ENCODE measurements at places on chromosomes 3 and 15.

DNA sequence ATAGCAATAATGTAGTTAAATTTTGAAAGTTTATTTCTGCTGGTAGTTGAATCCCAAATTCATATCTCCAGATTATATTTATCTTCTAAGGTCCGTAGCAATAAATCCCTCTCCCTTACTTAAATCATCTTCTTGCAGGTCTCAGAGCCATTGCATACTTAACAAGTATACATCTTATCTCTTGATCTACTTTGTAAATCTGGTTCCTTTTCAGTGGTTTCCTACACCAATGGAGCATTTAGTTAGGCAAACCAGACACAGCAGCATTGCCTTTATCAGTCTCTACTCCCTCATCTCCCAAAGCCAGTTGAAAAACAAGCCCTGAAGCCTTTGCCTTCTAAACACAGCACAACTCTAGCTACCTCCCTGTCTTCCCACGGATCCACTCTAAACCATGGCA is 440.9 kb downstream of the CNTN6 start:
- DNase-seq = no peak

DNA sequence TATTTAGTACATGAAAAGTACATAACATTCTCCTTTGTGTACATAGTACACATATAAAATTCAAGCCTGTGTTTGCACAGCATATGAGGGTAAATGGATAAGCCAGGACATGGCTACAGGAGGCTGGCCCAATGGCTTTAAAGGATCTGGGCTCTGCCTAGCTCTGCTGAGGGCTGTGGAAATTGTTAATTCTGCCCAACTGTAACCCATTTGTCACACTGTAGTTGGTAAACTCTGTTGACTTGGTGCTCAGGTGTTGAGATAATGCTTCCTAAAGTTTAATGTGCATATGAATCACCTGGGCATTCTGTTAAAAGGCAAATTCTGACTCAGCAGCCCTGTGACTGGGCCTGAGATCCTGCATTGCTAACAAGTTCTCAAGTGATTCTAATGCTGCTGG is 196.5 kb upstream of the ZPLD1 start:
- DNase-seq = no peak

DNA sequence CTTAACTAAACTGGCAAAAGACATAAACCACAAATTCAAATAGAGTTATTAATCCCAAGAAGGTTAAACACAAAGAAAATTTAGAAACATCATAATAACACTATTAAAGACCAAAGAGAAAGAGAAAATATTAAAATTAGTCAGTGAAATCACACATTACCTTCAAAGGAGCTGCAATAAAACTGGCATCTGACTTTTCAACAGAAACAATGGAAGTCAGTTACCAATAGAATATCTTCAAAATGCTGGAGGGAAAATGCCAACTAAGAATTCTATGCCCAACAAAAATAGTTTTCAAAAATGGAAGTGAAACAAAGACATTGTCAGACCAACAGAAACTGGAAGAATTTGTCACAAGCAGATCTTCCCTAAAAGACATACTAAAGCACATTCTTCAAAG is 68.7 kb upstream of the RNF7 start:
- no peak for DNase-seq

DNA sequence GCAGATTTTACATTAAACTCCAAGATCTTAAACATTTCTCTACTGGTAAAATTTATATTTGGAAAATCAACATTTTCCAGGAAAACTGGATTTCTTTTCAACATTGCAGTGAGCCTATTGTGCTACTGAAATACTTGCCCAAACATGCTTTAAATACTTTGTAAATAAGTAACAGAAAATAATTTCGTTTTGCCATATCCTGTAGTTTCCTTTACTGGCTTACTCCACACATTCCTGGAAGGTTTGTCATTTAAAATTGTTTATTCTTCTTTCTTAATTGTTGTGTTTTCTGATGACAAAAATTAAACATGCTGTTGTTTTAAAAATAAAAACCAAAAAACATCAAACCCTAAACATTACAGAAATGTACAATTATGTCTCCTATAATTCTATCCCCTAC is 22.0 kb downstream of the ACAD11 start:
- no peak for DNase-seq

GRCh38 chr15:90760661-90761232 is 43.6 kb downstream of the BLM start:
- no peak for DNase-seq
